ENCODE measurements at places on chromosomes 7 and 10. TPM values are rescaled to one million over a fixed set of nuclear protein-coding genes. Genes with fewer than 3 reads are reported as not detected.

IQCE gene
- 8.9 TPM for polyA plus RNA-seq

MOGAT3 gene
- polyA plus RNA-seq: not detected

DNA sequence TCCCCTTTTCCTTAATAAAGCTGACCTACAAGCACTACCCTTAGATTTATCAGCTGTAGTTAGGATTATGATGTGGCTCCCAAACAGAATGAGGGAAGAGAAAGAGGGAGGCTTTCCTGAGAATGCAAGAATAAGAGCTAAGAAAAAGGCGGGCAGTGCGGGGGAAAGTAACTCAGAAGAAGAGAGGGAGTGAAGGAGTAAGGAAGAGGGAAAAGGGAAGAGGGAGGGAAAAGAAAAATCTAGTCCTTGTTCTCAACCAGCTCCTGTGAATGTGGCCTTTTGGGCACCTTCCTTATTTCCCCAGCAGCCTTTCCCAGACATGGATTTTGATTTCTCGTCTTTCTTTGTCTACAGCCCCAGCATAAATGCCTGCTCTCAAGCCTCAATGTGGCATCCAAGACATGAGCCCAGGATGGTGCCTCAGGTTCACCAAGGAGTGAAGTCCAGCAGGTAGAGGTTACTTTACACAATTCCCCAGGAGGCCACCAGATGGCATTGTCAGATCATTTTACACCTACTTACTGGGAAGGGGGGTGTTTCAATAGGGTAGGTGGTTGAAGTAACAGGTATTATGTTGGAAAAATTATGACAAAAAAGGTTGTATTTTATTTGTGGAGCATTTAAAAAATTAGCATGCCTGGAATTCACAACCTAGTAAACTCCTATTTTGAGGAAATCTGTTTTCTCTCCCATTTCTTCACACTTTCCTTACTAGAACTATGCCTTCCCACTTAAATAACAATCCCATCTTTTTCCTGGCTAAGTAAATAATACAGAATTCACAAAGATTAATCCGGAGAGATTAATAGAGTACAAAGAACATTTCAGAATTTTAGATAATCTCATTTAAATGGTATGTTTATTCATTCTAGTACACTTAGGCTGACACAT lies 106.5 kb downstream of the HTR7 start:
- no peak for DNase-seq

DNA sequence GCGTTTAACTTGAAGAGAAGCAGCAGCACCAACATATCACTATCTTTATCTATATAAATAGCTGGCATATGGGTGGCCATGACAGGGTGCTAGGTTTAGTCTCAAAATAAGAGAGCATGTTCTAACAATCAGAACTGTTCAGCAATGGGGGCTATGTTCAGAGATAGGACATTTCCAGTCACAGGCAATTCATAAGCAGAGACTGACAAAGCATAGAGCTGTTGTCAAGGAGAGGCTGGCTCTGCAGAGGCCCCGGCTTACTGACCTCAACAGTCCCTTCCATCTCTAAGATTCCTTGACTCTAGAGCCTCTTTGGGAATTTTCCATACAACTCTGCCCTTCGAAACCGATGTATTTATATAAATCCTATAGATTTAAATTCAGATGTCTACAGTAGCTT lies 17.2 kb downstream of the ANK3 start:
- DNase-seq: no peak

DNA sequence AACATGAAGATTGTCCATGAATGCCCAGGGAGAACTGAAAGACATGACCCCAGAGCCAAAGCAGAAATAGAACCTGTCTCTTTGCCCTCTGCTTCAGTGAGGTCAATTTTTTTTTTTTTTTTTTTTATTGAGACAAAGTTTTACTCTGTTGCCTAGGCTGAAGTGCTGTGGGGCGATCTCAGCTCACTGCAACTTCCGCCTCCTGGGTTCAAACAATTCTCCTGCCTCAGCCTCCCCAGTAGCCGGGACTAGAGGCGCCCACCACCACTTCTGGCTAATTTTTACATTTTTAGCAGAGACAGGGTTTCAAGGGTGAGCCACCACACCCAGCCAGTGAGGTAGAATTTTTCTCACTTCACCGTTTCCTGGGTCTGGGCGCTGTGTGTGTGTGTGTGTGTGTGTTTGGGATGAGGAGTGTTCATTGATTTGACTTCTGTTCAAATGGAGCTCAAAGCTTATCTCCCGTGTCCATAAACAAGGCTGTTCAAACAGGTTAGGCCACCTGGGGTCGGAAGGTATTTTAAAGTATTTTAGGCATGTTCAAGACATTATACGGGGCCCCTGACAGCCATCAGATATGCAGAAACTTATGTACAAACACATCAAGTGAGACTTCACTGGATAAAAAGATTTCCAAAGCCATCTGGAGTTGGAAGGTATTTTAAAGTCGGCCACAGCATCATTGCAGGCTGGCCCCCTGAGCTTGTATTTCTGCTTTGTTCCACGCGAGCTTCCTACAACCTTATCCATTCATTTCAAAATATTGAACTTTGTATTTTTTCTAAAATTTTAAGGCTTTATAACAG lies 93.8 kb downstream of the MAP3K8 start:
- DNase-seq: no peak

LRMDA gene
- polyA plus RNA-seq: 0.12 TPM

GRCh38 chr10:48463318-48464003 lies 141.4 kb downstream of the ARHGAP22 start:
- DNase-seq: no peak

TRPV5 gene
- not detected for polyA plus RNA-seq

DNA sequence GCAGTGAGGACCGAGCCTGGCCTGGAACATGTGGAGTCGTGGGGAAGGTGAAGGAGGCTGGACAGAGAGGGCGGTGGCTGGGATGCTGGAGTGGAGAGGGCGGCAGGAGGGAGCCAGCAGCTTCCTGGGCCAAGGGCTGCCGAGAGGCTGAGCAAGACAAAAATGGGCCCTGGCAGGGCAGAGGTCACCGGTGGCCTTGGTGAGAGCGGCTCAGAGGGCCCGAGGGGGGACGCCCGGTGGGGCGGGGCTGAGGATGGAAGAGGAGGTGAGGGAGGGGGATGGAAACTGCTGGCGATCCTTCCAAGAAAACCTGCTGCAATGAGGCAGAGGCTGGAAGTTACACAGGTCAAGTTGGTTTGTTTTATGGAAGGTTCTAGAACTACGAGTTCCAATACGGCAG lies 69.5 kb downstream of the ELFN1 start:
- DNase-seq: no peak

- no peak for DNase-seq
Observed at GRCh38 chr7:13604178-13604577, 385.3 kb downstream of the ETV1 start.

GRCh38 chr7:107830420-107830819 lies 27.4 kb upstream of the SLC26A3 start:
- DNase-seq: no peak

DNA sequence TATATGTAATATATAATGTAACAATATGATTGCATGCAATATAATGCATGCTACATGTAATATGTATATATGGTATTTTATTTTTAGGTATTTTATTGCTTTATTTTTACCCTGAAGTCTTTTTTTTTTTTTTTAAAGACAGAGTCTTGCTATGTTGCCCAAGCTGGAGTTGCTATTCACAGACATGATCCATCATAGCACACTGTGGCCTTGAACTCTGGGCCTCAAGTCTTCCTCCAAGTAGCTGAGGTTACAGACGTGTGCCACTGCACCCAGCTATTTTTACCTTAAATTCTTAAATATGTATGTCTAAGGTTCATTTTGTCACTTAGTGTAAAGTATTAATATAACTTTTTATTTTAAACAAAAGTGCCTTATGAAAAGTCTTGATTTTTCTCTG lies 47.1 kb downstream of the MKLN1 start:
- no peak for DNase-seq

ABCB1 gene
- polyA plus RNA-seq: 2.9 TPM

- DNase-seq: no peak
Observed at GRCh38 chr7:135162382-135163001, 8.0 kb downstream of the CYREN start.

GRCh38 chr7:122682815-122683550 lies 15.9 kb downstream of the RNF133 start:
- no peak for DNase-seq

CARD11 gene
- 1.2 TPM for polyA plus RNA-seq

DNA sequence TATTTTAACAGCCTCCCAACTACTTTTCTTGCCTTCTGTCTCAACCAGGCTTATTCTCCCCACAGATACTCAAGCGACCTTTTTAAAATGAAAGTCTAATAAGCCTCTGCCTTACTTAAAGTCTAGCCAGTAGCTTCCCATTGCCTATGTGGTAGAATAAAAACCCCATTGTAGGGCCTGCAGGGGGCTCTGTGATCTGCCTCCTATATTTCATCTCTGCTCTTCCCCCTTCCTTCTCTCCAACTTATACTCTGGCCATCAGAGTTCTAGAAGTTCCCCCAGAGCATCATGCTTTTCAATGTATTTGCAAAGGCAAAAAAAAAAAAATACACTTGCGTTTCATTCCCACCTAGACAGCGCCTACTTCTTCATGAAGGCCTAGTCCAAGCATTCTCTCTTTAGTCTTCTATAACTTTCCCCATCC lies 167.7 kb upstream of the ADO start:
- DNase-seq: no peak

MLXIPL gene
- polyA plus RNA-seq: not detected

- DNase-seq: no peak
Observed at GRCh38 chr7:158602905-158603772, 15.5 kb upstream of the PTPRN2 start.

DNA sequence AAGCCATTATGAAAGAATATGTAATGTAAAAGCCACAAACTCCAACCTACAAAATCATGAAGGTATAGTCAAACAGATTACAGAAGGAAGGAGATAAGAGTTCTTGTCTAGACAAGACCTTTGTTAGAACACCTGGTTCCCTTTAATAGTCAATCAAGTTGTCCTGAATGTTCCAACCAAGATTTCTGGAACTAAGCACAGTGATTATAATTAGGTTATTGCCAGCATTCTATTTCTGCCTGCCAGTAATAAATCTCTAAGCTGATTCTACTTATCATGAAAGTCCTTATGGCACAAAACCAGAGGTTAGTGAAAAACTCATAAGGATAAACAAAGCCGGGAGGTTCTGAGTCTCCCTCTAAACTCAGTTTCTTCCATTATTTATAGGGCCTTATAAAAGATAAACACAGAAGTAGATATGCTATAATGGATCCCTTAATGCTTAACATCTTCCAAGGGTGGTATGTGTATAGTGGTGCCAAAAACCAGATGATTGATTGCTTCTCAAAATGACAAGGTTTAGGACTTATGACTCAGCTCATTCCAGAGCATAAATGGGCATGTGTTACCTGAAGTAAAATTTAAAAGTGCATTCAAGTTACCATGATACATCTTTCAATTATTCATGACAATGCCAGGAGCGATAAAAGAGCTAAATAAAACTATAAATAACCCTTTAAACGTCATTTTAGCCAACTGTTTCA lies 237.2 kb downstream of the CSTF2T start:
- no peak for DNase-seq

ASZ1 gene
- polyA plus RNA-seq: 0.05 TPM

GRCh38 chr10:62917475-62918238 lies 101.5 kb upstream of the EGR2 start:
- DNase-seq: no peak

GRCh38 chr7:96211954-96212353 lies 109.9 kb downstream of the SLC25A13 start:
- no peak for DNase-seq
